Globus pallidus (tissue), 1 donor: ENCODE measurements at places on chromosomes 11 and 22.

GRCh38 chr22:39266398-39267030 is 21.7 kb upstream of the PDGFB start:
- peak; percentile 40 for DNase-seq

DNA sequence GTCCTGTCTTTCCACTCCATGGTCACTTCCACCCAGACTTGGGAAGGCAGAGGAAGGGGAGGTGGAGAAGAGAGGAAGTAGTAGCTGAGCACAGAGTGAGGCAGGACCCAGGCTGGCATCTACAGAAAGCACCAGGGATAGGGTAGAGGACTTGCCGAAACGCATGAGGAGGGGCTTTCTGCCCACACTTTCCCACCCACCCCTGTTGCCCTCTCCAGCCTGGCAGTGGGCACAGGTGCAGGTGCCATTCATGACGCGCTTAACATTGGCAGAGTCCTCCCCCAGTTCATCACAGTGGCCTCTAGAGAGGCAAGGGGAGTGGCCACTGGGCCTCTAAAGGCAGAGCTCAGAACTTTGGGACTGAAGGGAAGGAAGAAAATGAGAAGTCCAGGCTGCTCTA is 81.9 kb downstream of the FEZ1 start:
- DNase-seq, result no peak

- DNase-seq, result no peak
Measured at GRCh38 chr22:26860301-26860700, 202.9 kb downstream of the MIAT start.

GRCh38 chr22:49727881-49728569 is 99.6 kb downstream of the BRD1 start:
- DNase-seq, result no peak
